ENCODE measurements at places on chromosomes 6 and 20.

DNA sequence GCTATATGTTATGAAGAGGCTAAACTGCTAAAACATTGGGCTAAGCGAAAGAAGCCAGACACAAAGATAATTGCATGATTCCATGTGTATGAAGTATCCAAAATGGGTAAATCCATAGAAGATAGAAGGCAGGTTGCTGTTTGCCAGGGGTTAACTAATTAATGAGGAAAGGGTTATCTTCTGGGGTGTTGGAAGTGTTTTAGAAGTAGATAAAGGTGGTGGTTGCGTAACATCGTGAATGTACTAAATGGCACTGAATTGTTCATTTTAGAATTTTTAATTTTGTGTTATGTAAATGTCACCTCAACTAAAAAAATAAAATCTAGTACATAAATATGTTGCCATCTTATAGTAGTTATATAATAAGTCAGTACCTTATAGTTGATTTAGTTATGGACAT lies 104.4 kb upstream of the ADGRF4 start:
- no peak for DNase-seq
- no peak overlapping the region for H3K27ac ChIP-seq
- no peak overlapping the region for H3K4me3 ChIP-seq
- H3K36me3 ChIP-seq, result peaks cover 53% of the 10 kb centered on the region
- H3K4me1 ChIP-seq, result peaks cover 2% of the 10 kb centered on the region
- H3K27me3 ChIP-seq, result no peaks in the 10 kb centered on the region

- DNase-seq, result no peak
- no peaks in the 10 kb centered on the region for H3K4me1 ChIP-seq
- H3K36me3 ChIP-seq, result no peaks in the 10 kb centered on the region
- H3K27ac ChIP-seq, result no peak overlapping the region
- no peak overlapping the region for H3K4me3 ChIP-seq
- H3K27me3 ChIP-seq, result no peaks in the 10 kb centered on the region
These were observed 386.4 kb upstream of the MMS22L start for GRCh38 chr6:97669191-97670031.

GRCh38 chr6:144497650-144498049 lies 212.5 kb downstream of the UTRN start:
- no peak for DNase-seq
- no peak overlapping the region for H3K4me3 ChIP-seq
- no peaks in the 10 kb centered on the region for H3K27me3 ChIP-seq

GRCh38 chr6:43629505-43630300 lies 639 bp upstream of the GTPBP2 start:
- peak overlapping the region; percentile 100 for H3K27ac ChIP-seq
- DNase-seq, result peak; percentile 94
- H3K4me3 ChIP-seq, result peak overlapping the region; percentile 99
- peaks cover 42% of the 10 kb centered on the region for H3K4me1 ChIP-seq
- H3K27me3 ChIP-seq, result no peaks in the 10 kb centered on the region

DNA sequence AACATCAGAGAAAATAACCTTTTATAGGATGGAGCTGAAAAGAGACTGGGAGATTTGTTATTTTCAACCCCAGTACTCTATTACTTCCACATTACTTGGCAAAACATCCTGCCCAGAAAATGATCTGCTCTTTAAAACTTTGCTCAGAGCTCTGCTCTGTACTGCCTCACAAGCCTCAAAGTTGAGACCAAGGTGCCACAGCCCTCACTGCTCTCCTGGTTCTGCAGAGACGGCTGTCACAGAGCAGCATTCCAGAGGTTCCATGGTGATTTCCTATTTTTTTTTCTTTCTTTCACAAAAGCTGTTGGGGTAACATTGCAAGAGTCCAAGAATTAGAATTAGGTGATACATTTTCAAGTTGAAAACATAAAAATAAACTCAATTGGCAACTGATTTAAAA lies 155.2 kb downstream of the UBE3D start:
- H3K27me3 ChIP-seq, result no peaks in the 10 kb centered on the region
- no peaks in the 10 kb centered on the region for H3K36me3 ChIP-seq
- no peak for DNase-seq
- no peak overlapping the region for H3K27ac ChIP-seq
- no peak overlapping the region for H3K4me3 ChIP-seq

- no peaks in the 10 kb centered on the region for H3K4me1 ChIP-seq
- H3K4me3 ChIP-seq, result no peak overlapping the region
- peaks cover 2% of the 10 kb centered on the region for H3K36me3 ChIP-seq
- no peak overlapping the region for H3K27ac ChIP-seq
- DNase-seq, result no peak
- H3K27me3 ChIP-seq, result peaks cover 28% of the 10 kb centered on the region
These were observed 32.8 kb upstream of the ZNFX1 start for GRCh38 chr20:49310705-49311104.

- H3K36me3 ChIP-seq, result peaks cover 50% of the 10 kb centered on the region
- no peaks in the 10 kb centered on the region for H3K4me1 ChIP-seq
- H3K4me3 ChIP-seq, result no peak overlapping the region
- H3K27ac ChIP-seq, result no peak overlapping the region
- no peaks in the 10 kb centered on the region for H3K27me3 ChIP-seq
- DNase-seq, result no peak
These were observed 16.7 kb downstream of the MAVS start for GRCh38 chr20:3863317-3863716.

DNA sequence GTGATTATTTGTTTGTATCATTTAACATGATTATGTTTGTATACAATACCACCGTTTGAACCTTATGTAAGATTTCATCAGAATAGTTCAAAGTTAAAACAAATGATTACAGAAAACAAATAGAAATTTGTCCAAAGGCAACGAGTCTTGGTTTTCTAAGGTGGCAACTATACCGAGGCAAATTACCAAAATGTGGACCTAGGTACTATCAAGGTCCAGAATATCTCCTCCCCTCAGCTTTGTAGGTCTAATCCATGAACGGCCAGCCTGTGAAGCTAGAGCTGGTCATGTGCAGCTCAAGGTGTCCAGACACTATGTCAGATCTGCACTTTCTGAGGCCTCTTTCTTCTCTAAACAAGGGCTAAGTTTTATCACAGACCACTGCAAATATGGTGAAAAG lies 151.7 kb upstream of the BEND3 start:
- DNase-seq, result no peak
- H3K4me1 ChIP-seq, result no peaks in the 10 kb centered on the region
- no peak overlapping the region for H3K27ac ChIP-seq
- no peaks in the 10 kb centered on the region for H3K27me3 ChIP-seq

GRCh38 chr6:5569491-5569890 lies 308.2 kb downstream of the FARS2 start:
- DNase-seq, result no peak
- H3K27me3 ChIP-seq, result no peaks in the 10 kb centered on the region
- H3K27ac ChIP-seq, result no peak overlapping the region
- peaks cover 7% of the 10 kb centered on the region for H3K4me1 ChIP-seq
- no peak overlapping the region for H3K4me3 ChIP-seq

DNA sequence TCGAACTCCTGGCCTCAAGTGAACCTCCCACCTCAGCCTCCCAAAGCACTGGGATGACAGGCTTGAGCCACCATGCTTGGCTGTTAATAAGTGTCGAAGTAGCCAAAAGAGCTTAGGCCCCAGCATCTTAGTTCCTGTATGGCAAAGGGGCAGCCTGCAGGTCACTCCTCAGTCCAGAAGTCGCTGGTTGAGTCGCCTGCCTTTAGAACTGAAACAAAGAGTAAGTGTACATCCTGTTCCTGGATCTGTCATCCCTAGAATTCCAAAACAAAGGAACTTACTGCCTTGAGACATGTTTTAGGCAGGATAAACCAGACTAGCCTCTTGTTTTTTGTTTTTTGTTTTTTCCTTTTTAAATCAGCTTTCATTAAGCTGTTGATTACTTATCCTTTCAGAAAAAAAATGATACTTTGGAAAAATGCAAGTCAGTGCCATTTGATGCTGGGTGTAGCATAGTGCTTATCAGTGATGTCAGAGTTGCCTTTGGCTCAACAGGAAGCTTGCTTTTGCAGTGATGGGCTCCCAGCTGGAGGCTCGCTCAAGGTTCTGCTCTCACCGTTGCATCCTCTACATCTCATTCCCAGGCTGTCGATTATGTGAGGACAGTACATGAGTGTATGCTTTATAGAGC lies 9.0 kb downstream of the ACTR5 start:
- DNase-seq, result no peak
- peaks cover 48% of the 10 kb centered on the region for H3K36me3 ChIP-seq
- peaks cover 2% of the 10 kb centered on the region for H3K4me1 ChIP-seq

DNA sequence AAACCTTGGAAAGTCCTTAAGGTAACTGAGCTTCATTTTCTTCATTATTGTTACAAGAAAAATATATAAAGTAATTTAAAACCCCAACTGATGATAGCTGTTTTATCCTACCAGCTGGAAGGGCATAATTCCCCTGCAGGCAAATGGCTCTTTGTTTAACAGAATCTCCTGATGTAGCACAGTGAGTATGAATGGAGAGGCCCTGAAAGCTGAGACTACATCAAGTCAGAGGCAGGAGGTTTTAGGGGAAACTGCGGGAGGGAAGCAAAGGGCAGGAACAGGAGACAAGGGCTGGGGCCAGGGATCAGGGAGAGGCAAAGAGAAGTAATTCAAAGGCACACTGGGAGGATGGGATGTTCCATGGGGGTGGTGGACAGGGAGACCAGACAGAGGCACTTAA lies 119.0 kb upstream of the LRFN2 start:
- DNase-seq, result no peak
- H3K27ac ChIP-seq, result no peak overlapping the region
- H3K27me3 ChIP-seq, result peaks cover 11% of the 10 kb centered on the region

GRCh38 chr6:88480816-88481215 lies 314.7 kb upstream of the CNR1 start:
- no peak overlapping the region for H3K27ac ChIP-seq
- no peaks in the 10 kb centered on the region for H3K4me1 ChIP-seq
- no peak overlapping the region for H3K4me3 ChIP-seq
- H3K36me3 ChIP-seq, result no peaks in the 10 kb centered on the region
- no peak for DNase-seq
- H3K27me3 ChIP-seq, result no peaks in the 10 kb centered on the region

DNA sequence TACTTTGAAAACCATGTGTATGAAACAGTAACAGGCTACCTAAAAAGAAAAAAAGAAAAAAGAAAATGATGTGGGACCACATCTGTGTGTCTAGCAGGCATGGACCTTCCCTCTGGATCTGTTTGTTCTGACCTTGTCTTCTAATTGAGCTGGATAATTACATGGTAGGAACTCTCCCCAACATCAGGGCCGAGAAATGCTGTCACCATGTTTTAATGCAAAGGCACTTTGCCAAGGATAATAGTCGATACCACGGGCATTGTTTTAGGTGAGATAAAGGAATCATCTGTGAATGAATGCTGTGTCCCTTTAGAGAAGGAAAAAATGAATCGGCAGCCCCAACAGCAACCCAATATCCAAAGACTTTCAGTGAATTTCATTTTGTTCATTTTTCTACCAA lies 149.1 kb downstream of the ZDHHC14 start:
- peaks cover 20% of the 10 kb centered on the region for H3K36me3 ChIP-seq
- H3K4me3 ChIP-seq, result no peak overlapping the region
- no peaks in the 10 kb centered on the region for H3K27me3 ChIP-seq
- H3K4me1 ChIP-seq, result peaks cover 54% of the 10 kb centered on the region

DNA sequence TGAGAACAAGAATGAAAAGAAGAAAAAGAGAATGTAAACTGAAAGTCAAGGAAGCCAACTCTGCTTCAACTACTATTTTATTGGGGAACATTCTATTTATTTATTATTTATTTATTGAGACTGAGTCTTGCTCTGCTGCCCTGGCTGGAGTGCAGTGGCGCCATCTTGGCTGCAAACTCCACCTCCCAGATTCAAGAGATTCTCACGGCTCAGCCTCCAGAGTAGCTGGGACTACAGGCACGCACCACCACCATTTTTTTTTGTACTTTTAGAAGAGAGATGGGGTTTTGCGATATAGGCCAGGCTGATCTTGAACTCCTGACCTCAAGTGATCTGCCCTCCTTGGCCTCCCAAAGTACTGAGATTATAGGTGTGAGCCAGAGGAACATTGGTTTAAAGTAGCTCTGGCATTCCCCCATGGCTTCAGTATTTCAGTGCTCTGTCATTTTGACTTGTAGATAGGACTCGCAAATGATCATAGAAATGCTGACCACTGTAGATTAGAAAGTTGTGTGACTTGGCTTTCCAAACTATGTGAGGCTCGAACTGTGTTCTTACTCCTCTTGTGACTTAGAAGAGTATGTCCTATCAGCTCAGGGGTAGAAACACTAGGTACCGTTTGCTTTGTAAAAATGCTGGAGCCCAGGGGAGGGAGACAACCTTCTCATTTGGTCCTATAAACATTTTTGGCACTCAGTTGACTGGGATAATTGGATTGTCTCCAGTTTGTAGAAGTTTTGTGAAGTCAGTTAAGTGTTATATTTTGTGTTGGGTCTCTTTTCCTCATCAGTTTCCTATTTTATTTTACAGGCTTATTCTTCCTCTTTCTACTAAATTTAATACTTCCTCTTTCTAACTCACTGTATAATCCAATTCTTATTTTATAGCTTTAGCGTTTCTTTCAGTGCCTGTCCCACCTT lies 544.9 kb upstream of the CITED2 start:
- peaks cover 2% of the 10 kb centered on the region for H3K27me3 ChIP-seq
- DNase-seq, result no peak
- H3K36me3 ChIP-seq, result no peaks in the 10 kb centered on the region
- no peak overlapping the region for H3K27ac ChIP-seq
- H3K4me1 ChIP-seq, result no peaks in the 10 kb centered on the region
- H3K4me3 ChIP-seq, result no peak overlapping the region

- peaks cover 10% of the 10 kb centered on the region for H3K27me3 ChIP-seq
- no peak for DNase-seq
- peaks cover 2% of the 10 kb centered on the region for H3K4me1 ChIP-seq
- no peaks in the 10 kb centered on the region for H3K36me3 ChIP-seq
- no peak overlapping the region for H3K4me3 ChIP-seq
These were observed 230.6 kb downstream of the SOD2 start for GRCh38 chr6:159462431-159462830.

GRCh38 chr6:8182902-8183665 lies 80.7 kb upstream of the EEF1E1 start:
- no peaks in the 10 kb centered on the region for H3K36me3 ChIP-seq
- no peak for DNase-seq
- H3K27me3 ChIP-seq, result peaks cover 7% of the 10 kb centered on the region

All from activated CD4-positive, alpha-beta T cell treated with anti-CD3 and anti-CD28 coated beads, Interleukin-2, amount 10 ng/mL, durations not matched to agents 7 days and 5 days (primary cell).